ENCODE measurements at places on chromosomes 3 and 15.

DNA sequence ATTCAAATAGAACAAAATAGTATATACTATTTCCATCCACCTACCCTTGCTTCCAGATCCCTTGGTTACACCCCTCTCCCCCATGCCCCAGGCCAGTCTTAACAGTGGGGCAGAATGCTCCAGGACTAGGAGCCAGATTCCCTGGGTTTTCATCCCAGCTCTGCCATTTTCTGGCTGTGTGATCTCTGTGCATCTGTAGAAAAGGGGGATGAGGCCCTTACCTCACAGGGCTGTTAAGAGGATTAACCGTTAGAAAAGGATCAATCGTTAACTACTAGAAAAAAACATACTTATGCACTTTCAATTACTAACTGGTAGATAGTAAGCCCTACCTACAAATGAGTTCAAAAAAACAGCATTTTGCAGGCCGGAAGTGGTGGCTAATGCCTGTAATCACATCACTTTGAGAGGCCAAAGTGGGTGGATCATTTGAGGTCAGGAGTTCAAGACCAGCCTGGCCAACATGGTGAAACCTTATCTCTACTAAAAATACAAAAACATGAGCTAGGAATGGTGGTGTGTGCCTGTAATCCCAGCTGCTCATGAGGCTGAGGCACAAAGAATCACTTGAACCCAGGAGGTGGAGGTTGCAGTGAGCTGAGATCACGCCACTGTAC lies 11.7 kb downstream of the EBLN2 start:
- no peak for DNase-seq

DNA sequence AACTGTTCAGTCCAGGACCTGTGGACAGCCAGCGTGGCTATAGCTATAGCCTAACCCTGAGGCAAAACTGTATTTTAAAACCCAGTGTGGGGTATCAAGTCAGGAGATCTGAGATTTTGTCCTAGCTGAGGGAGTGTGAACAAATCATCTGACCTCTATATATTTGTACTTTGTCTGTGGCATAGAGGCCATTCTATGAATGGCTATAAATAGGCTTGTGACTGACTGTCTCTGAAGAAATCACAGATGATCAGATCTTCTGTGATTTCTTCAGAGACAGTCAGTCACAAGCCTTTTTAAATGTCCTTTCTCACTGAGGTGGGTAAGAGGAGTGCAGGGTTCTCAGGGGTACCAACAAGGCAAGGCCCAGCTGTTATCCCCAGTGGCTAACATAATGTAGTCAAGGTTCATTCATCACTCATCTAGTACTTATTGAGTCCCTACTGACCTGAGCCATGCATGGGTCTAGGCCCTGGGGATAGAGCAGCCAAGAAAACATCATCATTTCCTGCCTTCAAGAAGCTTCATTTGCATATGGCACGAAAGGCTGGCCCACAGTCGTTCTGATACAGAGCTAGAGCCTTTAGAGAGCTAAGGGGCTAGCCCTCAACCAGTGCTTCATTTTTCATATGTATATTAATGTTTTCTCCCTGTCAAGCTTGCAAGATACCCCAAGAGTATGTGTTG lies 53.3 kb downstream of the TIPARP start:
- DNase-seq = no peak

- DNase-seq = no peak
Measured at GRCh38 chr15:35194296-35194695, 109.2 kb upstream of the NANOGP8 start.

DNA sequence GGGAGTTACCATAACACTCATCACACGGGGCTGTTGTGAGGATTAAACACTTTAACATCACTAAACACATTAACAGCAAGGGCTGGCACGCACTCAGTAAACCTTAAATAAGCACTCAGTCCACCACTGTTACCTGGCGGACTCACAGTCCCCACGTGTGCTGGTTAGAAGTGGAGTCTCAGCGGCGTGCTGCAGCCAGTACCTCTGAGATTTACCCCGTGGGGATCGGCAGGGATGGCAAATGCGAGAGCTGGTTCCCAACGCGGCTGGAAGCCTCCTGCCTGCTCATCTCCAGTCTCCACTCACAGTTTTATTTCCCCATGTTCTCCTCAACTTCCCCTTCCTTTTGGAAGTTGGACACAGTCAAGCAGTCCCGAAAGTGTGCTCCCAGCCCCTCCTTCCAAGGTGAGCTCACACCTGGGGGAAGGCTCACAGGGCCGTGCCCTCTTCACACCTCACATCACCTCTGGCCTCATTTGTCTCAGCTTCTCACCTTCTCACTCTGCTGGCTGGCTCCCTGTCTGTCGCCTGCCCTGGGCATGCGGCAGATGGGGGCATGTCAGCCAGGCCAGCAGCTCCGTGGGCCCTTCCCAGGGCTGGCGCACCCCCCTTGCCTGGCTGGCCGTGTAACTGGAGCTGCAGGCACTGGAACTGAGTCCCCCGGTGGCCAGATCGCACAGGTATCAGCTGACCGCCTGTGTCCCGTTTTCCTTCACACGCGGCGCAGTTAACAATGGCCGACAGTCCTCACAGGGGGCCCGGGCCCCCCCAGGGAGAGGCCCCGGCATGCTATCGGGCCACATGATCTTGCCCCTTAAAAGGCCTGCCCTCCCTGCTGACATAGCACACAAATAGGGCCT lies 87.1 kb downstream of the WNT7A start:
- DNase-seq = no peak

- DNase-seq = no peak
Measured at GRCh38 chr15:73930790-73931281, 4.6 kb downstream of the LOXL1 start.

- DNase-seq = no peak
Measured at GRCh38 chr3:169153656-169154055, 509.9 kb downstream of the MECOM start.

GRCh38 chr15:25787855-25788520 lies 75.1 kb downstream of the ATP10A start:
- no peak for DNase-seq

DNA sequence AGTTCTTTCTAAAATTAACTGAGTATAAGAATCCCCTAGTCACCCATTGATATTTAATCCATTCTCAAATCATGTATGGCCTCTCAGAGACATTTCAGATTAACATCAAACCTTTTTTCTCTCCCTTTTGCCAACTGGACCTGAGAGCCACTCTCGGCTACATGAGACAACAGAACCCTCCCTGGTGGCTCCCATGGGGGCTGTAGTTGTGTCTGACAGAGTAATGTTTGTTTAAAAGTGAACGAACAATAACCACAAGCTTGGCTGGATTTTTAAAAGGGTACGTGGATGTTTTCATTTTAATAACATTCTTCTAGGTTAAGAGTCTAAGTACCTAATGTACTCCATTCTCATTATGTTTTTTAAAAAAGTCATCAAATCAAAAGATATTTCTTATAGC lies 37.1 kb downstream of the P3H2 start:
- no peak for DNase-seq

DNA sequence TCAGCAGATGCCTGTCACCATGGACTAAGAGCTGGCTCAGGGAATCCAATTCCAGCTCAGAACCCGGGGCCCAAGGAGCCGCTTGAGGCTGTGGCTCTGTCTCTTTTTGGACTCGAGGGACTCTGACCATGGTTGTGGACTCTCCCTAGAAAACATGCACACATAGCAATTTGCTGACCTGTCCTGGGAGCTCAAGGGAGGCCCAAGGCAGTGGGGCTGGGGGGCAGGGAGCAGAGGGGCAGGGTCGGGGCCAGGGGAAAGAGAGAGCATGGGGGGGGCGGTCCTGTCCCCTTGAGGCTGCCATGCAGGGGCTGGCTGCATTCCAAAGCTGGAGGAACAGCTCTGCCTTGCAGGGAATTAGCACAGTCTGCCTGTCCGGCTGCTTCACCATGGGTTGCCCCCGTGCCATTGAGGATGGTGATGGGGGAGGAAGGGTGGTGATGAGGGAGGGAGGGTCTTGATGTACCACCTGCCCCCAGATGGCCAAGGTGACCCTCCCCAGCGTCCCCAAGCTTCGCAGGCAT lies 190.1 kb downstream of the GOLGA6L6 start:
- DNase-seq = no peak

GRCh38 chr15:40501487-40501886 lies 30.7 kb downstream of the CHST14 start:
- no peak for DNase-seq

- no peak for DNase-seq
Measured at GRCh38 chr3:113560831-113561623, 28.7 kb downstream of the SIDT1 start.

- no peak for DNase-seq
Measured at GRCh38 chr15:81304226-81304625, 19.7 kb downstream of the STARD5 start.

GRCh38 chr15:69388260-69388705 lies 25.9 kb upstream of the KIF23 start:
- DNase-seq = no peak

GRCh38 chr15:69525543-69525942 lies 72.9 kb downstream of the RPLP1 start:
- no peak for DNase-seq

DNA sequence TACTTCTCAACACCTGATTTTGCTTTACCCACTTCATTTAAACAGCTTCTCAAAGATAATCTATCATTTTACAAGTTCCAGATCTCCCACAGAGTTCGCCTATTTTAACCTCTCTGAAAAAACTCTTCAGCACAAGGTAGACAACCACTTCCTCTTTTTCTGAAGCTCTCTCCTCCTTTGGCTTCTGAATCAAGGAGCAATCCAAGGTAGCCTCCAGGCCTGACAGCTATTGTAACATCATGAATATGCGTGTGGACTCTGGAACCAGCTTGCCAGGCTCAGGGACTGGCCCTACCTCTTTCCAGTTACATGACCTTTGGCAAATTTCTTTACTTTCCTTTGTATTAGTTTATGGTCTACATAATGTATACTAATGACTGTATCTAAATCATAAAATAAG lies 405.9 kb upstream of the ZNF385D start:
- no peak for DNase-seq

DNA sequence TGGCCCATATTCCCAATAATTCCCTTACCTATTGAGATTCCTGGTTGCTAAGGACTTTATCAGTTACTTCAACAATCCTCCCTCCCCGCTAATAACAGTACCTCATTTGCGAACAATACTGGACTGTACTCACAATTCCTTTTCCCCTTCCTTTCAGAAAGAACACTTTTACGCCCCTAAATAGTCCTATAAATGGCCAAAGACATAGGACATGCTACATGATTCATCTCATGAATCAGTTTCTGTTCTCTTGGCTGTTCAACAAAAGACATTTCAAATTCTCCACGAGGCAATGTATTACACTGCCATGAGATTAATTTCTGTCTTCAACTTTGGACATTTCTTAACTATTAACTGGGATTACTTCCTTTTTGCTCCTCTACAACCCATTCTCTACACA lies 264.4 kb downstream of the TIGIT start:
- DNase-seq = no peak

DNA sequence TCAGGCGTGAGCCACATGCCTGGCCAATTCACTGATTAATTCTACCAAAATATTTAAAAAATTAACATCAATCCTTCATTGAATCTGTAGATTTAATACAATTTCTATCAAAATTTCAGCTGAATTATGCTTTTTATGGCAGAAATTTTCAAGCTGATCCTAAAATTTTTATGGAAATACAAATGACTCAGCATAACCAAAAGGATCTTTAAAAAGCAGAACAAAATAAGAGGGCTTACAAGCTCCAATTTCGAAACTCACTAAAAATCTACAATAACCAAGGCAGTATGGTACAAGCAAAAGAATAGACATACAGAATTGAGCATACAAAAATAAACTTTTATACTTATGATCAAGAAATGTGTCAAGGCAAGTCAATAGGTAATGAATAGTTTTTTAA lies 180.4 kb upstream of the CTNNB1 start:
- DNase-seq = no peak

DNA sequence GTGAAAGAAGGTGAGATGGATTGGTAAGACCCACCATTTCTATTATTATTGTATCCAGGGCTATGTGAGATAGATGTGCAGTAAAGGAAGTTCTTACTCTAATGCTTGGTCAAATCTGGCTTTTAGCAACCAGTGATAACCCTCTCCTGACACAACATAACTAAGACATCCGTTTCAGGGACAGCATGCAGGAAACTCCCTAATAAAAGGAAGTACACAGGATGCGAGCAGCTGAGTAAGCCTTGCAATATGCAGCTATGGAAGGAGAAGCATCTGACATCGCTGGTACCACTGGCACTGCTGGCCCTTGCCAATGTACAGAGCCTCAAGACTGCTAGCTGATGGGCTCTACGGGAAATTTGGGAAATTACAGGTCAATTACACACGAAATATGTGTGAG lies 662.3 kb downstream of the NR2F2 start:
- no peak for DNase-seq

- DNase-seq = no peak
Measured at GRCh38 chr15:33960549-33960935, 7.8 kb upstream of the CHRM5 start.

- DNase-seq = no peak
Measured at GRCh38 chr15:90818251-90819210, 49.9 kb upstream of the FURIN start.

DNA sequence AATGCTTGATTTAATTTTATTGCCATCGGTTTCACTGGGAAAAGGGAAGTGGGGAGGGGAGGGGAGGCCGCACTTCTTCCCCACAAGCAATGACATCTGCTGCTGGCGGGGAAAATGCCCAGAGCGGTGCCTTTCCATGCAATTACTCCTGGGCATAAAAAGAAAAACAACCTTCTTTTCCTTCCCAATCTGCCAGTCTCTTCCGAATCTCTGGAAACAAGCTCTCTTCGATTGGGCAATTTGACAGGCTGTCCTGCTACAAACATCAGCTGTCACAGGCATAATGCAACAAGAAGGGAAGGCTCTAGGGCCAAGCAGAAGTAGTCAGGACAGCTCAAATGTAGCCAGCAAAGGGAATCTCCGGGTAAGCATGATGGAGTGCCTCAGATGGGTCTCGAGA lies 93.4 kb upstream of the STRIT1 start:
- DNase-seq = no peak

DNA sequence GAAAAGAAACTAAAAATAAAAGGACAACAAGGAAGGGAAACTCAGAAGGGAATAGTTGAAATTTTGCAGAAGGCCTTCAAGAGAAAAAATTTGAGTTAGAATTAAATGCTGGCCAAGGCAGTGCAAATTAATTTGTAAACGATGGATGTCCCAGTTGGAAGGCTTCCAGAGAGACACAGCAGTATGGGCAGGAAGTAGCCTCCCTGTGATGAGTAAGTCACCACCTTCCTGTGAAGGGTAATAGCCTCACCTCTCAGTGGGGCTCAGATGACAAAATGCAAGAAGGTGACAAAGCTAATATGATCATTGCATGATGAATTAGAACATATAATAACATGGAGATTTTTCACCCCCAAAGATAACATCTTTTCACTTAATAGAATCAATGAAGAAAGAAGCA lies 27.3 kb upstream of the TMCO5A start:
- no peak for DNase-seq

Measured in stimulated activated CD8-positive, alpha-beta memory T cell treated with anti-CD3 and anti-CD28 coated beads, Interleukin-15, amount 100 ng/mL, for 48 hours (primary cell).